Effector memory CD8-positive, alpha-beta T cell (primary cell): ENCODE measurements at places on chromosomes 3 and 15.

DNA sequence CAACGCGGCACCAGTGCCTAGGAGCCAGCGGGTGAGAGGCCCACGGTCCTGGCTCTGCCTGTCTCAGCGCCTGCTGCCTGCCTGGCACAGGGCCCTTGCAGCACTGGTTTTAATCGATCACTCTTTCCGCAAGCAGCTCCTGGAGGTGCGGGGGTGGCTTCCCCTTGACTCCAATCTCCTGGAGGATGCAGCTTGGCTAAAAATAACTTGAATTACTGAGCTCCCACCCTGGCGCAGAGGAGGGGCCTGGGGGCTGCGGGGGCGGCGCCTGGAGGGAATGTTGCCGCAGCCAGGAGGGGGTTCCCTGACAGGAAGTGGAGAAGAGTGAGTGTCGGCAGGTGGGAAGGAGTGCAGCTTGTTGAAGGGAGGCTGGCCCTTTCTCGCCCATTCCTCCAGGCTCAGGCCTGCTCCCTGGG, 9.9 kb upstream of the RPL29 start:
- DNase-seq, result no peak

DNA sequence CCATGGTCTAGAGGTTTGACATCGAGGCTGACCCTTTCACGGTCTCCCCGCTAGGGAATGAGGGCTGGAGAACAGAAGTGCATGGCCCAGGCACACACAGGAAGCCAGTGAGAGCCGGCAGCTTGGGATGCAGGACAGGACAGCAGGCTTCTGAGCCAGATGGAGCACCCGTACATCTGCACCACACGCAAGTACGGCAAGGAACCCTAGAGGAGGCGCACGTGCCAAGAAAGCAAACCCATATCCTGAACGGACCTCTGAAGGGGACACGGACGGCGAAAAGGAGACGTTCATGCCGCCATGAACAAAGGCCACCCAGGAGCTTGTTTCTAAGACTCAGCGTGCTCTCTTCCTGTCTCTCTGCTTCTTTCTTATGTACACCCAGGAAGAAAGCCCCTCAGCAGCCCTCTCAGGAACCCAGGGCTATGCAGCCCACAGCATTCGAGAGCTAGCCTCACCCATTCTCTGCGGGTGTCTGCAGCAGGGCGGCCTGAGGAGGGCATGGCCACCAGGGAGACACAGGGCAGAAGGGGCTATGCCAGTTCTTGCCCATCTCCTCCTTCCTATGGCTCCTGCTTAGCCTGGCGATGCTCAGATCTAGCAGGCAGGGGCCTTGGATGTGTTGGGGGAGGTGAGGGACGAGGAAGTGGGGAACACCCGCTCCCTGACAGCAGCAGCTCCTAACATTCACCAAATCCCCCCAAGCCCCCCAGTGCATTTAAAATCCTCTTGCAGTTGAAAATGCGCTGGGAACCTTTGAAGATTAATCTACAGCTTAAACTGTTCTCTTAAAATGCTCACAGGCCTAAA, 81.3 kb downstream of the PCSK6 start:
- no peak for DNase-seq

DNA sequence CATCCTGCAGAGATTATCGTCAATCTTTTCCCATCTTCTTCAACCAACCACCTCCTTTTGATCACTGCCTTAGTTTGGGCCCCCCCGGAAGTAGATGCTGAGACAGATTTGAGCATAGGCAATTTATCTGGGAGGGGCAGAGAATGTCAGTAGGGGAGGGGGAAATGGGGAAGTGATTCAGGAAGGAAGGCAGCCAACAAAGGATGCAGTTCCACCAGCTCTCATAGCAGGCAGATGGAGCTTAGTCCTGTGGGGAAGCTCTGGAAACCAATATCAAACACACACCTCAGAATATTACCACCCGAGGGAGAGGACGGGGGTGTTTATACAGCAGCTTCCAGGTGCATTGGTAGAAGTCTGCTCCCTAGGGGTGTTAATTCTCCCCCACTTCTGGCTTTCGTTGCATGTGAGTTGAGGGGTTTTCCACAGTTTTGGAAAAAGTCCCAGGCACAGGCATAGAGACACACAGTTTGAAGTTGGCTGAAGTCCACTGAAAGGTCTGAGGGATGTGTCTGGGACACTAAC, 91.5 kb upstream of the TNFAIP8L3 start:
- no peak for DNase-seq

DNA sequence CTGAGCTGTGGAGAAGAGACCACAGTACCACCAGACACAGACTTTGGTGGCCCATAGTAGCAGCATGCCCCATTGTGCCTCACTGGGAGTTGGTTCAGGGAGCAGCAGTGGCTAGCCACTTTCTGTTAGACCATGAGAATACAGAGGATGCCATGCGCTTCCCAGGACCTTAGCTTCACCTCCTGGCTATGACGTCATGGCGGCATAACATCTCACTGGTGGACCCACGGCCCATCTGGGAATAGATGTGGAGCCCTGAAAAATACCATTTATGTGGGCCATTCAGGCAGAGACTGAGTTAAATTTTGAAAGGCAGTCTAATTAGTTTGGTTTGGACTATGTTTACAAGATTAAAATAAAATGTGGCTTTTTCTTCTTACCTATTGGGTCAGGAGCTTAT, 55.1 kb upstream of the NMD3 start:
- no peak for DNase-seq

GRCh38 chr15:44265757-44266156, 22.8 kb upstream of the GOLM2 start:
- DNase-seq, result no peak

DNA sequence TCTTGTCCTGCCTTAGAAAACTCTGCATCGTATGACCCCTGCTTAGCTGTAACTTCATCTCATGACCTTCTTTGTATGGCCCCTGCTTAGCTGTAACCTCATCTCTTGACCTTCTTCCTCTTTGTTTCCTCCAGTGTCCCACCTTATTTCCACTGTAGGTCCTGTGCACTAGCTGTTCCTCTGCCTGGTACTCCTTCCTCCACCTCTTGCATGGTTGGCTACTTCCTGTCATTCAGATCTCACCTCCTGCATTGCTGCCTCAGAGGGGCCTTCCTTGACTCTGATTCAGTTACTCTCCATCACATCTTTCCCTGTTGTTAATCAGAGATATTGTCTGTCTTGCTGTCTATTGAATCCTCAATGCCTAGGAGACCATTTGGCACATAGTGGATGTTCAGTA, 63.2 kb downstream of the PDE8A start:
- no peak for DNase-seq

DNA sequence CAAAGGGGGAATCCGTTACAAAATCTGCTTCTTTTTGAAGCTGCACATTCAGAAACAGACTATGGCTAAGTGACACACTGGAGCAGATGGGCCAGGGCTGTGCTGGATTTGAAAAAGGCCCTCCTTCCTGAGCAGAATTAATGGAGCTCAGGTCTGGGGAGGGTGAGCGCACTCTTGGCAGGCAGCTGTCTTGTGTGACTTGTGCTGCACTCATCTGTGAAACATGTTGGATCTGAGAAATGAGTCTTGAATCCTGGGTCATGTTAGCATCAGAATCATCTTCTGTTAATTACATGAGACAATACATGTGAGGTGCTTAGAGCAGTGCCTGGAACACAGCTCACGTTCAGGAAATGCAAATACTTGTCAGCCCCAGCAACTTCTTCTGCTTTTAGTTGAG, 219.6 kb downstream of the THSD4 start:
- DNase-seq, result no peak

DNA sequence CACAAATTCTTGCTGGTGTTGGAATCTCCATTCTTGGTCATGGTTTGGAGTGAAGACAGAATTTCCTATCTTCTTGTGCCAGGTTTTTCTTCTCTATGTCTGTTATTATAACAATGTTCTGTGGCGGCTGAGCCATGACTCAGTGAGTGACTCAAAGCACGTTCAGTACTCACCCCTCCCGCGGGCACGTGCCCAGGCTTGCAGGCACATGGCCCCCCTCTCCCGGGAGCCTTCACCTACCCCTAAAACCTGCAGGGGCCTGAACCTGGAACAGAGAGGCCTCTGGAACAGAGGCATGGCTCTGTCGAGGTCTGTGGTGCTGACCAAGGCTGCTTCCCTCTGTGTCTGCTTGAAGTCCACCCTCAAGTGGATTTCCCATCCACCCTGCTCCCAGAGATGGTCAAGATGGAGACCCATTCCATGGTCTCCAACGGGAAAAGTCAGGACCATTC, 27.6 kb downstream of the PLXNB1 start:
- DNase-seq, result no peak

- DNase-seq, result no peak
Measured at GRCh38 chr3:12980596-12981290, 92.5 kb downstream of the IQSEC1 start.

DNA sequence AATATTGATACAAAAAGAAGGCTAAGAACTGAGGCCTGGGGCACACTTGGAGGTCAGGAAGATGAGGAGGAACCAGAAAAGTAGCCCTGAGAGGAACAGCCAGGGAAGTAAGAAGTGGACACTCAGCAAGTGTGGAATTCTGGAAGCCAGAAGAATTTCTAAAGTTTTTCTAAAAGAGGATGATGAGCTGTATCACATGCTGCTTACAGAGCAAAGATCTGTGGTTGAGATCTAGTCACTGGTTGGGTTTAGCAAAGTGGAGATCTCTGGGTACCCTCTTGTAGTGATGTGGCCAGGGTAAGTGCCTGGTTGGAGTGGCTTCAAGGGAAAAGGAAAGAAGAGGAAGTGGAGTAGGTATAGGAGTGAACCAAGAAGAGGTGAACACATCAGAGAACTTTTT, 95.4 kb upstream of the DAZL start:
- no peak for DNase-seq

DNA sequence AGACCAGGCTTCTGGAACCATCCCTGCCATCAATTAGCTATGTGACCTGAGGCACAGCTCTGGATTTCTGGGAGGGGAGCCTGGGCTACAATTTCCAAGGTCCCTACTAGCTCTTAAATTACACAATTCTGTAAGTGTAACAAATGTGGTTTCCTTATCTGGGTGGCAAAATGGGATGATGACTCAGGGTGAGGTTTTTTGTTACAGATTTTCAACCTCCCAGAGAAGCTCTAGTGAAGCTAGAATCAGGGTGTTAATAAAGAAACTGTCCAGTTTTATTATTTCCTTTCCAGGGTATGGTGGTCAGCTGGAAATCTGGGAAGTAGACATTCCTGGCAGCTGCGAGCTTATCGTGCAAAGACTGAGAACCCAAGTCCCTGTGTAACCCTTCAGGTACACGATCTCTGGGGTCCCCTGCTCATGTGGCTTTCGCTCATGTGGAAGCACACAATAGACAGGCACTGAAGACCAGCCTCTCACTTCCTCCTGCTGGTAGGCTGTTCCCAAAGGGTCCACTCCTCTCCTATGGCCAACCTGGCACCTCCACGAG, 7.3 kb downstream of the RAB27A start:
- DNase-seq, result peak; percentile 36

GRCh38 chr15:47870956-47871625, 153.8 kb downstream of the SEMA6D start:
- DNase-seq, result no peak

DNA sequence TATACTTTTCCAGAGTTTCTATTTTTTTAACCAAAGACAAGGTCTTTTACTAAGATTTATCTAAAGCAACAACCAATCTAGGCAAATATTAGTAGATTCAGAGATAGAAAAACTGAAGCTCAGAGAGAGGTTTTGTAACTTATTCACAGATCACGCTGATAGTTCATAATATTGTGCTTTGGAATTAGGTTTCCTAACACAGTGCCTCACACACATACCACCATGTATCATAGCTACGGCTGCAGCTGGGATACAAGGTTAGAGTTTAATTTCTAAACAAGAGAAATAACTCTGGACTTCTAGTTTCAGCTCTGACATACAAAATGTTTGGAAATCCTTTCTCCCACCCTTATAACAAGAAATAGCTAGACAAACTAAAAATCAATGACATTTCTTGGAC, 565.7 kb downstream of the PYDC2 start:
- no peak for DNase-seq

DNA sequence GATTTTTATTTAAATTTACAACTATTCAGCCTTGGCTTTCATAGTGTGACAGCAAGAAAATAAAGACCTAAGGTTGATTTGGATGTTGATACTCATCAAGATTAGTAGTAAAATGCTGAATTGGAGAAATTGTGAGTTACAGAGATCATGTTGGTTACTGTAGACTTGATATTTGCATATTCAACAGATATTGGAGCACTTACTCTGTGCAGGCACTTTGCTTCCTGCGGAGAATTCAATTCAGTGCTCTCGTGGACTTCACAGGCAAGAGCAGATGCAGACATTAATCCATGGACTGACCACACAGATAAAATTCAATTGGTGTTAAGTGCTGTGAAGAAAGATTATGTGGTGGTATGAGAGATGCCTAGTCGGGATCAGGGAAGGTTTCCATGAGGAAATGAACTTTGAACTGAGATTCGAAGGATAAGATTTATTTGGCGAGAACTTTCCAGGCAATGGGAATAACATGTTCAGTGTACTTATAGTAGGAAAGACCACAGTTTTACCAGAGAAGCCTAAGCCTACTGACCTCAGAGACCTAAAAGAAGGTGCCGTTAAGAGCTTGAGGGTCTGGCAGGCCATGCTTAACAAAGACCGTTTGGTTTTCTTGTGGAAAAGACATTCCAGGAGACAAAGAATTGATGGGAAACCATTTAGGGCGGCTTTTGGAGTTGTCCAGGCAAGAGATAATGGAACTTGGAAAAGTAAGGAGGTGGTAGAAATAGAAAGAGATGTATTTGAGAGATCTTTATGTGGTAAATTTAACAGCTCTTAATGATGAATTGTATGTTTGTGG, 4.3 kb downstream of the SELENOT start:
- DNase-seq, result no peak
